ENCODE measurements at places on chromosomes 16 and 17.

GRCh38 chr16:80850757-80851156, 46.4 kb upstream of the CDYL2 start:
- DNase-seq, result no peak

GRCh38 chr17:77749989-77750388, 208.5 kb upstream of the TNRC6C start:
- DNase-seq, result no peak

GRCh38 chr17:8736362-8736761, 8.3 kb downstream of the CCDC42 start:
- DNase-seq, result no peak

DNA sequence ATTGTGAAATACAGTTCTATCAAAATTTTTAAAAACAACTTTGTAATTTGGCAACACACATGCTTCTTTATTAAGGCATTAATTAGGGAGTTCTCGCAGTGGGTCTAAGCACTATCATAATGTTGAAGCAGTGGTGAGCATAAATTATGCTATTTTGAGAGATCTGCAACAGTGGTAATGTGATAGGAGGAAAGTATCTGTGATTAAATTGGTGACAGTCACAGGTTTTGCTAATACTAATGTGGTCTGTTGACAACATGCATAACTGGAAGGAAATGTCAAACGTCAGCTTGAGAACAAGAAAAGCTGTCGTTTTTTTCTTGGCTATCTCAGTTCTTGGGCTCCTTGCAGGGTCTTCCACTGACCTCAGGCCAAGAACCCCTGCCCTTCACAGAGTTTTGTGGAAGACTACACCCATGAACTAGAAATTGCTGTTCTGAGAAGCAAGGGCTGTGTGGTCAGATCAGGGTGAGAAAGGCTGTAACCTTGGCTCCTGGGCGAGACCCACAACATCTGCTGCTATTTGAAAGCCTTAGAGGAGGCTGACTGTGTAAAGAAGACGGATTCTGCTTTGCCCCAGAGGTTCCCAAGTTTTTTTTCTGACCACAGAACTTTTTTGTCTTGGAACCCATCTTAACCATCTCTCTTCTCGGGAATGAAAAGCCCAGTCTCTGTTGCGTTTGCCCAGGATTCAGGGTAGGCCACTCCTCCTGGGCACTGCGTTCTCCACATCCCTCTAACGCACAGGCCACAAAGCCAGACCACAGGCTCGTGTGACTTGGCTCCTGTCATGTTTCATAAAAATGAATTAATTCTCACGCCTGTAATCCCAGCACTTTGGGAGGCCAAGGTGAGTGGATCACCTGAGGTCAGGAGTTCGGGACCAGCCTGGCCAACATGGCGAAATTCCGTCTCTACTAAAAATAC, 13.9 kb downstream of the ATP2A1 start:
- DNase-seq, result no peak

GRCh38 chr16:66517586-66518263, 32.2 kb downstream of the TK2 start:
- DNase-seq, result no peak

GRCh38 chr17:47871048-47871447, 20.1 kb upstream of the SP6 start:
- no peak for DNase-seq

DNA sequence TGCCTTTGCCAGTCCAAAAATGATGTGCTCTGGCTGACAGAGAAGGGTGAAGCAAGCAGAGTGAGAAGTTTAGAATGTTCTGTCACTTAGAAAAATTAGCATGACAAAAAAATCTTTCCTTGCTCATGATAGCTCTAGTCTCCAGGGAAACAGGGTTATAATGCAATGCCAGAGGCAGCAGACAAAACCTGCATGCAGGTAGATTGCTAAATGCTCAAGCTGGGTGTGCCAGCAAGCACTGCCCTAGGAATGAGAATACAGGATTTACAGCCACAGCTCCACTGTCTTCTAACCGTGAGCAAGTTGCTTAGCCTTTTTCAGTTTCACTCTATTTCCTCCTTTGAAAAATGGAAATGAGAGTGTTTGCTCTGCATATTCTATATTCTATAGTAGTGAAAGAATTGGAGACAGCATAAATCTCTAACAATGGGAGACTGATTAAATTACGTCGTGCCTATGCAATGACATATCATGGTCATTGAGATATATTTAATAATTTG, 516.6 kb upstream of the C16orf82 start:
- no peak for DNase-seq

DNA sequence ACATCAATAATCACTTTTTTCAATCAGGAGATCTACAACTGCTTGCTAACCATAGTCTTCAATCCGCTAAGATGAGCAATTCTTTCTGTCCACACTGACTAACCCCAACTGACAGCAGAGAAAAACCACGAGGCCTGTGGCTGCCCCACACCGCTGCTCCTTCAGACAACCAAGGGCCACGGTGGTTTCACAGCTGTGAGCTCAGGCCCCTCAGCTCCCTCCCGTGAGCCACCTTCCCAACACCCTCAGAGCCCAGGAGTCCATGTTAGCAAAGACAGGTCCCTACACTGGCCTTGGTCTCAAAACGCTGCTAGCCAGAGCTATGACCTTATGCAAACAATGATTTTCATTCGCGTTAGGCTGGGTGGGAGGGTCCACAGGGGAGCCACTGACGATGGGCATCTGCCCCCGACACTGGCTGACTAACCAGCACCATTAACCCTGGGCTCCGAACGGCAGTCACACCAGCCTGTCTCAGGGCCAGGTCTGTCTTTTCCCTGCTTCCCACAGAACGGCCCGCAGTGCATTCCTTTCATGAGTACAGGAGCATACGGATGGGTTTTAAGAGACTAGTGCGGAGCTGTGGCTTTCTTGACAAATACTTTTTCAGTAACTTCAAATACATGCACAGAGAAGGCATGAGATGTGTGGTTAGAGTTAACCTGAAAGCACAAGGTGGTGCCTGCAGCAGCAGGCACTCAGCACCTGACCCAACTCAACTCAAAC, 67.3 kb downstream of the ANKRD11 start:
- DNase-seq, result peak; percentile 33

- no peak for DNase-seq
Observed at GRCh38 chr16:85536411-85537330, 76.5 kb upstream of the GSE1 start.

GRCh38 chr17:56912105-56912999, 1.5 kb downstream of the TRIM25 start:
- DNase-seq, result no peak

GRCh38 chr16:72925631-72925979, 122.3 kb downstream of the ZFHX3 start:
- no peak for DNase-seq

- no peak for DNase-seq
Observed at GRCh38 chr17:47813512-47814031, 8.0 kb downstream of the OSBPL7 start.

GRCh38 chr17:80356231-80356856, 58.6 kb upstream of the ENDOV start:
- no peak for DNase-seq

DNA sequence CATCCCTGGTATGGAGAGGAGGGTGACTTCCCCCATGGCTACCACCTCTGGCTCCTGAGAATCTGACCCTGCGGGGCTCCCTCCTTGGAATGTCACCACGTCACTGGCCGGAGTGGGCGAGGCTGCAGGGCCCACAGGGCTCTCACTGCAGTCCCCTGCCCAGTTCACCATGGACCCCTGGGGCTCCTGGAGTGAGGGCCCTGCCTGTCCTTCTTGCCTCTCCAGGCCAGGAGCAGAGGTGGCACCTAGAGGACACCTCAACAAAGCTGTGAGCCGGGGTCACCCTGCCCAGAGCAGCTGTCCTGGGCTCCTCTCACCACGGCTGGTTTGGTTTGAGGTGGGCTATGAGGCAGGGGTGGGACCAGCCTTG, 67.8 kb upstream of the GNG13 start:
- no peak for DNase-seq

DNA sequence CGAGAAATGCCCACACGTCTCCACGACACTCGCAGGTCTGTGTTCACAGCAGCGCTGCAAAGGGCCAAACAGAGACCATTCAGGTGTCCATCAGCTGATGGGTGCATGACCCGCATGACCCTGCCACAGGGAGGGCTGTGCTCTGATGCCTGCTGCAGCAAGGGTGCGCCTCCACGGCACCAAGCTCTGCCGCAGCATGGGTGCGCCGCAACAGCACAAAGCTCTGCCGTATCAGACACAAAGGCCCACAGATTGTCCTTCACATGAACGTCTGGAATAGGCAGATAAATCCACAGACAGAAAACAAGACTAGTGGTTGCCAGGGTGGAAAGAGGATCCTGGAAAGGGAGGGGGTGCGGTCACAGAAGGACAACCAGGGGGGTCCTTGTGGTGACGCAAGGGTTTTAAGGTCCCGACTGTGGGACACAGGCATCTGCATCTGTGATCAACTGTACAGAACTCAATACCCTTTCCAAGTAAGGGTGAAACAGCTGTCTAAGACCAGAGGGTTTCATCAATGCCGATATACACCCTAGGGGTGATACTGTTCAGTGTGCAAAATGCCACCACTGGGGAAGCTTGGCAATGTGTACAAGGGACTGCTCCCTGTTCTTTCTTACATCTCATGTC, 121.0 kb downstream of the ANKRD11 start:
- no peak for DNase-seq

GRCh38 chr16:55003916-55004315, 73.3 kb downstream of the IRX5 start:
- DNase-seq, result no peak
